ENCODE measurements at places on chromosomes 1 and 21. TPM values are rescaled to one million over a fixed set of nuclear protein-coding genes. Genes with fewer than 3 reads are reported as not detected.

Gene OR2T2
- total RNA-seq, result not detected

DNA sequence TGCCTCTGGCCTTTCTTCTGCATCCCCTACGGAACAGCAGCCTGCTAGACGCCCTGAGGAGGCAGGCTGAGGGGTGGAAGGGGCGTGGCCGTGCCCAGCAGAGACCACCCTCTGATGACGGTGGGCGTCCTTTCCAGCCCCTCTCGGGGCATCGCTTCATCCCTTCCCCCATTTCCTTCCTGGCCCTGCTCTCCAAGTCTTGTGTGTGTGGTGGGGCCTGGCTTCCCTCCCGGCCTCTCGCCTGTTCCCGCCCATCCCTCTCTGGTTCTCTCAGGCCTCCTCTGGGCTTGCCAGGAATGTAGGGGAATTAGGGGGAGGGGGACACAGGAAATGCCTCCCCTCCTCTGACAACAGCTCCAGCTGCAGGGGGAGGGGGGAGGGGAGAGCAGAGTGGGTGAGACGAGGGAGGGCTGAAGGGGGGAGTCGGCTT is 51.1 kb downstream of the SKI start:
- peak overlapping the region; percentile 48 for H3K27ac ChIP-seq
- peaks cover 35% of the 10 kb centered on the region for H3K4me1 ChIP-seq
- H3K4me3 ChIP-seq, result no peak overlapping the region
- H3K27me3 ChIP-seq, result no peaks in the 10 kb centered on the region

GRCh38 chr1:22053017-22053860 is 730 bp downstream of the CDC42 start:
- peaks cover 54% of the 10 kb centered on the region for H3K4me1 ChIP-seq
- H3K27me3 ChIP-seq, result no peaks in the 10 kb centered on the region
- DNase-seq, result peak; percentile 59
- peaks cover 44% of the 10 kb centered on the region for H3K36me3 ChIP-seq
- H3K4me3 ChIP-seq, result peak overlapping the region; percentile 95
- peak overlapping the region; percentile 98 for H3K27ac ChIP-seq

- no peaks in the 10 kb centered on the region for H3K36me3 ChIP-seq
- no peaks in the 10 kb centered on the region for H3K4me1 ChIP-seq
- H3K27me3 ChIP-seq, result no peaks in the 10 kb centered on the region
- H3K4me3 ChIP-seq, result no peak overlapping the region
- H3K27ac ChIP-seq, result no peak overlapping the region
- no peak for DNase-seq
These were observed 458.7 kb upstream of the ADAMTS5 start for GRCh38 chr21:27425574-27425973.

Gene EPHA8
- total RNA-seq, result not detected

GRCh38 chr21:15908187-15908586 is 178.4 kb downstream of the USP25 start:
- H3K36me3 ChIP-seq, result no peaks in the 10 kb centered on the region
- no peaks in the 10 kb centered on the region for H3K4me1 ChIP-seq
- DNase-seq, result no peak
- H3K27me3 ChIP-seq, result no peaks in the 10 kb centered on the region
- no peak overlapping the region for H3K27ac ChIP-seq
- H3K4me3 ChIP-seq, result no peak overlapping the region

DNA sequence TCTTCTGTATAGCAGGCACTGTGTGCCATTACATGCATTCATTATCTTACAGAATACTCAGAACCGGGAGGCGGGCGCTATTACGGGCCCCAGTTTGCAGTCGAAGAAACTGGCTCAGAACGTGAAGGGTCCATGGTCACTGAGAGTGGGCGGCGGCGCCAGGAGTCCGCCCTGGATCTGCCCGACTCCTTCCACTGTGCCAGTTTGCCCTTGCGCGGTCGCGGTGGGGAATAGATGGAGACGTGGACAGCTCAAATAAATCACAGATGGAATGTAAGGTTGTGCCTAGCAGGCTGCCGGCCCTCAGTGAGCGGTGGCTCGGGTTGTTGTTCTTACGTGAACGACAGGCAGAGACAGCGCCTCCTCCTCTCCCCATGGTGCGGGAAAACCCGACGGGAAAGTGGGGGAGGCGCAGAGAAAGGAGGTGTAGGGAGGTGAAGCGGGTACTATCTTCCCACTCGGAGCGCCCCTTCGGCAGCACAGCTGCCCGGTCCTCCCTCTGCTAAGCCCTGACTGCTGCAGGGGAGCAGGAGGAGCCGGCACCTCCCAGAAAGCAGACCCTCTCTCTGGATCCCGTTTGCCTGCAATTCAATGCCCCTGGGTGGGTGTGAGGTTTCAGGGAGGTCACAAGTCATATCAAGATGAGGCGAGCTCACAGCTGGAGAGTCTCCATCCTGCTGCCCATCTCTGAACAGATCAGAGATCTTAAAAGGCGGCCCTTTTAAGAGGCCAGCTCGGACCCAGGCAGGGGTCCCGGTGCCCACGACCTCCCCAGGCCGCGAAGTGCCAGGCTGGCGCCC is 1.1 kb downstream of the COL9A2 start:
- DNase-seq, result peak; percentile 36
- peaks cover 30% of the 10 kb centered on the region for H3K4me1 ChIP-seq
- H3K27ac ChIP-seq, result peak overlapping the region; percentile 36
- H3K36me3 ChIP-seq, result no peaks in the 10 kb centered on the region
- H3K27me3 ChIP-seq, result peaks cover 12% of the 10 kb centered on the region

Gene ITLN2
- not detected for total RNA-seq

Gene LCE2A
- not detected for total RNA-seq

Gene SMCP
- total RNA-seq, result not detected

- H3K36me3 ChIP-seq, result no peaks in the 10 kb centered on the region
- H3K4me3 ChIP-seq, result no peak overlapping the region
- DNase-seq, result no peak
- H3K27ac ChIP-seq, result no peak overlapping the region
- H3K27me3 ChIP-seq, result no peaks in the 10 kb centered on the region
- no peaks in the 10 kb centered on the region for H3K4me1 ChIP-seq
These were observed 635.6 kb upstream of the NEGR1 start for GRCh38 chr1:72917920-72918319.

DNA sequence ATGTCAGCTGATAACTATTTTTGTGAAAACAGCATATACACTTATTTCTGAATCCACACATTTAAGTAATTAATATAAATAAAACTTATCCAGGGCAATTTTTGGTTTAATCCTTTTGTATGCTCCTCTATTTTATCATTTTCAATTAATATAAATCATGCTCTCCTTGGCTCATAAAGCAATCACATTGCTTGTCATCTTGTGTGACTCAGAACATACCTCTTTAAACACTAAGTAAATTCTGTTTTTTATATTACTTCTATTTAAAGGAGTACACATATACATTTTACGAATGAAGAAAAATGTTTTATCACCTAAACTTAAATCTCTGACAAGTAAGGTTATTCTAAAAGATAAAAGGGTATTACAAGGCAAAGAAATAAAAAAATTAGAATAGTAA is 175.3 kb downstream of the USH2A start:
- H3K27ac ChIP-seq, result no peak overlapping the region
- H3K4me1 ChIP-seq, result no peaks in the 10 kb centered on the region
- no peak overlapping the region for H3K4me3 ChIP-seq
- no peaks in the 10 kb centered on the region for H3K27me3 ChIP-seq
- no peaks in the 10 kb centered on the region for H3K36me3 ChIP-seq
- no peak for DNase-seq

GRCh38 chr1:1677718-1678580 is 14.6 kb downstream of the SLC35E2B start:
- peaks cover 19% of the 10 kb centered on the region for H3K4me1 ChIP-seq
- no peaks in the 10 kb centered on the region for H3K27me3 ChIP-seq
- H3K36me3 ChIP-seq, result peaks cover 3% of the 10 kb centered on the region
- H3K27ac ChIP-seq, result peak overlapping the region; percentile 94
- peak overlapping the region; percentile 76 for H3K4me3 ChIP-seq

Gene OR6N1
- not detected for total RNA-seq

GRCh38 chr1:115506924-115507589 is 134.7 kb upstream of the VANGL1 start:
- no peaks in the 10 kb centered on the region for H3K4me1 ChIP-seq
- H3K36me3 ChIP-seq, result no peaks in the 10 kb centered on the region
- H3K4me3 ChIP-seq, result no peak overlapping the region
- H3K27ac ChIP-seq, result no peak overlapping the region

- H3K36me3 ChIP-seq, result peaks cover 1% of the 10 kb centered on the region
- H3K27ac ChIP-seq, result no peak overlapping the region
- no peak for DNase-seq
- H3K27me3 ChIP-seq, result no peaks in the 10 kb centered on the region
- H3K4me3 ChIP-seq, result no peak overlapping the region
- peaks cover 11% of the 10 kb centered on the region for H3K4me1 ChIP-seq
These were observed 25.4 kb downstream of the GNAI3 start for GRCh38 chr1:109573785-109574184.

GRCh38 chr1:221139991-221140390 is 260.7 kb downstream of the HLX start:
- no peaks in the 10 kb centered on the region for H3K4me1 ChIP-seq
- no peaks in the 10 kb centered on the region for H3K27me3 ChIP-seq
- no peaks in the 10 kb centered on the region for H3K36me3 ChIP-seq

DNA sequence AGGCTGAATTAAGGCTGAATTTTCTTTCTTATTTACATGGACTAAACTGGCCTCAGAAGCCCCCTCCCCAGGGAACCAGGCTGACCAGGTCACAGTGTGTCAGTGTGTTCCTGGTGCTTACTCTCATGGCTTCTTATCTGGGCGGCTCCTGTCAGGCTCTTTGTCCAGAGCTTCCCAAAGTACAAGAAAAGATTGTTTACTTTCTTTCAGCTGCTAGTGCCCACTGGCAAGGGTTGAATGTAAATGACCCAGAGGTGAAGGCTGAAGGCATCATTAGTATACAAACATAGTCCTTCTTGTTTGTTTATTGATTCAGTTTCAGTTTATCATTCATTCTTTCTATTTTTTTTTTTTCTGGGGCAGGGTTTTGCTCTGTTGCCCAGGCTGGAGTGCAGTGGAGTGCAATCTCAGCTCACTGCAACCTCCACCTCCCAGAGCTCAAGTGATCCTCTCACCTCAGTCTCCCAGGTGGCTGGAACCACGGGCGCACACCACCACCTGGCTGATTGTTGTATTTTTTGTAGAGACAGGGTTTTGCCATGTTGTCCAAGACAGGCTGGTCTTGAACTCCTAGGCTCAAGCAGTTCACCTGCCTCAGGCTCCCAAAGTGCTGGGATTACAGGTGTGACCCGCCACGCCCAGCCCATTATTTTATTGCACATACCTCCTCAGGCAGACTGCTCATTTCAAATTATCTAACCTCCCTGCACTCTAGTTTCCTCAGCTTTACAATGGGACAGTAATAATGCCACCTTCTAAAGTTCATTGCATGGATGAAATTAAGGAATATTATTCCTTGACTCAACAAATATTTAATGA is 9.8 kb upstream of the KDM4A start:
- H3K36me3 ChIP-seq, result no peaks in the 10 kb centered on the region
- DNase-seq, result no peak
- peaks cover 4% of the 10 kb centered on the region for H3K27me3 ChIP-seq
- H3K4me1 ChIP-seq, result no peaks in the 10 kb centered on the region

GRCh38 chr1:96185181-96185580 is 536.4 kb upstream of the PTBP2 start:
- H3K4me3 ChIP-seq, result no peak overlapping the region
- no peaks in the 10 kb centered on the region for H3K36me3 ChIP-seq
- H3K4me1 ChIP-seq, result no peaks in the 10 kb centered on the region
- DNase-seq, result no peak

- H3K27me3 ChIP-seq, result peaks cover 24% of the 10 kb centered on the region
- no peak overlapping the region for H3K27ac ChIP-seq
- no peak for DNase-seq
- H3K36me3 ChIP-seq, result no peaks in the 10 kb centered on the region
- H3K4me3 ChIP-seq, result no peak overlapping the region
These were observed 274.9 kb downstream of the RRAGC start for GRCh38 chr1:38584448-38585355.

DNA sequence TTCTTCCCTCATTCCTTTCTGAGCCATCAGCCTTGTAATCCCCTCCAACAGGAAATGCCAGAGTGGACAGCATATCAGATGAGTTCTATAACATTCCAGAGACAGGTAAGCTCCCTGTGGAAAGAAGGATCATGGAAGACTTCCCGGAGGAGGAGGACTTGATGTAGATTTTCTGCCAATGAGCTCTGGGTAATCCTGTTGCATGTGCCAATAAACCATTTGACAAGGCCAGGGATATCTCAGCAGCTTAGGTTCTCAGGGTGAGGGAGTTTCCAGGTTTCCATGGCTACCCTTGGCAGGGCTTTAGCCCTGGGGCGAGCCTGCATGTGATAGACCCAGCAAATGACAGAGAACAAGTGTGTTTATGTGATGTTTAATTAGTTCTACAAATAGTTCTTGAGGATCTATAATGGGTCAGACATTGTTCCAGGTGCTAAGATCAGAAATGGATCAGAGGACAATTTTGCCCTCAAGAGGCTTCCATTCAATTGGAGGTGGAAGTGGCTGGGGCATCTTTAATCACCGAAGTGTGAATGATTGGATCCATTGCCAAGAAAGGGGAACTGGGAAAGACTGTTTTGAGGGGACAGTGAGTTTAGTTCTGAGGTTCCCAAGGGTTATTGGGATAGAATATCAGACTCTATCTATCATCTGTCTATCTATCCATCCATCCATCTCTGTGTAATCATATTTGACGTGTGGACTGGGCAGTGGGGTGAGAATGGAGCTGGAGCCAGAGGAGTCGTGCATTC is 6.9 kb downstream of the PLA2G5 start:
- H3K27me3 ChIP-seq, result peaks cover 33% of the 10 kb centered on the region
- no peak overlapping the region for H3K4me3 ChIP-seq
- DNase-seq, result no peak
- peaks cover 15% of the 10 kb centered on the region for H3K4me1 ChIP-seq
- H3K36me3 ChIP-seq, result no peaks in the 10 kb centered on the region
- H3K27ac ChIP-seq, result no peak overlapping the region

DNA sequence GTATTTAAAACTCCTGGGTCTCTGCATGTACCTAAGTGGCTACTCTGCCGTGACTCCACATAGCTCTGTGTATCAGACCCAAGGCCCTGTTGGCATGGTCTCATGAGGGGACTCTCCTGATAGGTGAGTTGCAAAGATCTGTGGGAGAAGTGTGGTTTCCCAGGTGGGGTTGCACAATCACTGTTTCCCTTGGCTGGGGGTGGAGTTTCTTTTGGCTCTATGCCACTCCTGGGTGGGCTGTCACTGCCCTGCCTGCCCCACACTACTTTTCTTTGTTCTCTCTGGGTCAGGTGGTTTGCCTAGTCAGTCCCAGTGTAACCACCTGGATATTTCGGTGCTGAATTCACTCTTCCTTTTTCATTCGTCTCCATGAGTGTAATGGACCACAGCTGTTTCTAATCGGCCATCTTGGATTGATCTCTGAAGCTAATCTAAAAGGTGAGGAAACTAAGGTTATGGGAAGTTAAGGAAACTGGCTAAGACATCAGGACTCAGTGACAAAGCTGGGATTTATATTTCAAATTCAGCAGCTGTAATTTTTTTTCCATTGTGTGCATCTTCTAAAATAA is 97.1 kb upstream of the CACYBP start:
- H3K27ac ChIP-seq, result no peak overlapping the region
- H3K36me3 ChIP-seq, result peaks cover 35% of the 10 kb centered on the region
- no peak for DNase-seq
- H3K27me3 ChIP-seq, result no peaks in the 10 kb centered on the region
- no peak overlapping the region for H3K4me3 ChIP-seq

Gene GADD45A
- 20.7 TPM for total RNA-seq
